ENCODE measurements at places on chromosomes 1 and 21. TPM values are rescaled to one million over a fixed set of nuclear protein-coding genes. Genes with fewer than 3 reads are reported as not detected.

Gene TAS1R1
- total RNA-seq, result 0.09 TPM

Gene FMOD
- not detected for total RNA-seq

Gene LCE2C
- total RNA-seq, result not detected

Gene PPIAL4G
- total RNA-seq, result not detected

Gene KLF17
- total RNA-seq, result 0.17 TPM

Gene ELAVL4
- not detected for total RNA-seq

Gene OR10J1
- not detected for total RNA-seq

Gene TMEM81
- 2.4 TPM for total RNA-seq

Gene EPS8L3
- not detected for total RNA-seq

Gene ZNF648
- 1.3 TPM for total RNA-seq

Gene GJA5
- total RNA-seq, result 4.6 TPM
